ENCODE measurements at places on chromosomes 11 and 22.

DNA sequence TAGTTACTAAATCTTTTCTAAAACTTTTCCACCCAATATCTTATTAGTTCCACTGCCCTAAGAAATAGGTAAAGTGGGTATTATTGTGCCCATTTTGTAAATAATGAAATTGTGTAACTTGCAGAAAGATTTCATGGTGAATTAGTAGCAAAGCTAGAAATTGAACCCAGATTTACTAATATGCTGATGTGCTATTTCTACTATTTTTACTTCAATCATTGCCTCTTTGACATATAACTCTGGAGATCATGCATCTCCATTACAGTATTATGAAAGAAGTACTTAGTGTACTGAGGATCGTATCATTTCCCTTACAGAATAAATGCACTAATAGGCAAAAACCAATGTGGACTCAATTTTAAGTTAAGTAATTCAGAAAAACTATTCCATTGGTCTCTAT lies 119.0 kb downstream of the CSTPP1 start:
- DNase-seq = no peak

GRCh38 chr11:30025396-30026139 lies 8.7 kb upstream of the KCNA4 start:
- DNase-seq = no peak

DNA sequence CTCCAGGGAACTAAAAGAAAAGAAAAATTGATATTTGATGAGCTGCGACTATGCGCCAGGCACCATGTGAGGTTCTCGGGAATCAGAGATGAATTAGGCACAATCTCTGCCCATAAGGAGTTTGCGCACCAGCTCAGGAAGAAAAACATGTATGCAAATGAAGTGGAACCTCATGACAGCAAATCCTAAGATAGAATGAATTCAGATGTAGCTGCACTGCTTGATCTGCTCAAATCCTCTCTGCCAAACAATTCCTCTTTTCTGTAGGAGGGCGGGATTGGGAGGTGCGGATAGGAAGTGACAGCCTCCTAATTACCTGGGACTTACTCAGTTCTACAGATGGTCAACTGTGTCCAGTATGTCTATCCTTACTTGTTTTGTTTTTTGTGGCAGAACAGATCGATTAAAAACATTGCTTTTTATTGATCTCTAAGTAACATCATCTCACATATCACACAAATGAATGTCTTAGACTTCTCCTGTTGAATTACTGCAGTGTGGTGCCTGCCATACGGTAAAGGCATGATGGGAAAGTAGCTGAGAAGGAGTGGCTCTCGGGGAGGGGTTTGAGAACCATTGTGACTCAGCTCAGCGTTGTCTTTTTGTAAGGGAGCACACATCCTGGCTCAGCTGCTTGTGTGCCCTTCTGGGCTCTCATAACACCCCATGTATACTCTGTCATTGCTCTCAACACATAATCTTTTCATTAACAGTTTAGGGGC lies 13.9 kb downstream of the CRTAM start:
- no peak for DNase-seq

- no peak for DNase-seq
These were observed 184.3 kb downstream of the IGLL1 start for GRCh38 chr22:23395530-23396361.

- DNase-seq = no peak
These were observed 550.9 kb upstream of the FAT3 start for GRCh38 chr11:91673705-91674104.

DNA sequence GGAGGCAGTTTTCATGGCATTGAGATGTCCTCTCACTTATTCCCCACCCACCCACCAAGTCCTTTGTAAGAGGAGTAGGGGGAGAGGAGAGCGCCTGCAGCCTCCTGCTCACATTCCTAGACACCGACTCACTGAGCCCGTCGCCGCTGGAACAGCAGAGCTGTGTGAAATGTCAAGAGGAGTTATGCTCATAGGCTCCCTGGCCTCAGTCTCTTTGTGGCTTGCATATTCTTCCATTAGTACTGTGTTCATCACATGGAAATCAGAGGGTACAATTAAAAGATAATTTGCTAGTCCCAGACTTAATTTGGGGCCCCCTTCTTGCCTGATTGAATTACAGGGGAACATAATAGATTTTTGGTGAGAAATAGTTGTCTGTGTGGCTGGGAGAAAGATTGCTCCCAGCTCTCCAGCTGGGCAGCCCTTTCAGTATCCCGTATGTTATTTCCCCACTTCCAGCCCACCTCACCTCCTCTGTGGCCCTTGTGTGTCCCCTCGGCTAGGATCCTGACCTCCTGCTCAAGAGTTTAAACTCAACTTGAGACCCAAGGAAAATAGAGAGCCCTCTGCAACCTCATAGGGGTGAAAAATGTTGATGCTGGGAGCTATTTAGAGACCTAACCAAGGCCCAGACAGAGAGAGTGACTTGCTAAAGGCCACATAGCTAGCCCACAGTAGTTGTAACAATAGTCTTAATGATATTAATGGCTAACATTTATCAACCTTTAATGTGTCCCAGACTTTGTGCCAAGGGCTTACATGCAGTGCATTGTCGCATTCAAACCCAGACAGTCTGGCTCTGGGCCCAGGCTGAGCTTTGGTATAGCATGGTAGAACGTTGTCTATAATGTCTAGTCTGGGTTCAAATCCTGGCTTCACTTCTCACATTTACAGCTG lies 32.2 kb downstream of the LIMK2 start:
- peak; percentile 25 for DNase-seq

- peak; percentile 78 for DNase-seq
These were observed 1.3 kb upstream of the HDAC10 start for GRCh38 chr22:50252082-50253045.

GRCh38 chr22:32494971-32495370 lies 20.4 kb downstream of the FBXO7 start:
- DNase-seq = no peak

- no peak for DNase-seq
These were observed 18.4 kb downstream of the EIF3F start for GRCh38 chr11:8005556-8005955.

GRCh38 chr11:132142554-132142953 lies 772.1 kb downstream of the NTM start:
- no peak for DNase-seq

DNA sequence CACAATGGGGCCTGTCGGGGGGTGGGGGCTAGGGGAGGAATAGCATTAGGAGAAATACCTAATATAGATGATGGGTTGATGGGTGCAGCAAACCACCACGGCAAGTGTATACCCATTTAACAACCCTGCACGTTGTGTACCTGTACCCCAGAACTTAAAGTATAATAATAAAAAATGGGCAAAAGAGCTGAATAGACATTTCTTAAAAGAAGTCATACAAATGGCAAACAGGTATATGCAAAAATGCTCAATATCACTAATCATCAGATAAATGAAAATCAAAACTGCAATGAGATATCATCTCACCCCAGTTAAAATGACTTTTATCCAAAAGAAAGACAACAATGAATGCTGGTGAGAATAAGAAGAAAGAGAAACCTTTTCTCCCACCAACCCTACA lies 363.7 kb upstream of the MPPED2 start:
- no peak for DNase-seq

DNA sequence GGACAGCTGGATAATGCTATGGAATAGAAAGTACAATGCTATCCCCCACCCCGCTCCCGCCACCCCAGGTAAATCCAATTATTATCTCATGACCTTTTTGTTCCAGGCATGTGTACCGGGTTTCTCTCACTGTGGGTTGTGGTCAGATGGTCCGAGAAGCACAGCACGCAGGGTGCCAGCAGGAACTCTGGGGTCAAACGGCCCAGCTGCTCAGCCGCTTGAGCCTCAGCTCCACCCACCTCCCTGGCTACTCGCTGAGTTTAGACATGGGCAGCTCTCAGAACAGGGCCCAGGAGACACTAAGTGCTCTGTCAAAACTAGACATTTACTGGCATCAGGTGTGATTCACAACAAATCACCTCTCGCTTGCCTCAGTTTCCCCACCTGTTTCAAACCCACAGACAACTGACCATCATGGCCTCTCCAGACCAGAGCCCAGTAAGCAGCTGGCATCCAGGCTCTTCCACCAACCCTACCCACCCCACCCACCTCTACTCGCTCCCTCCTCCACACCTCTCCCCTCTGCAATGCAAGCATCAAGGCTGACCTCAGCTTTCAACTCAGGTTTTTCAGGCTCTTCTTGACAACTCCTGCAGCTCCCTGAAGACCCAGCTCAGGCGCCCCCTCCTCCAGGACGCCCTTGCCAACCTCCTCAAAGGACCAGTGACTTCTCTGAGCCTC lies 13.0 kb upstream of the MFNG start:
- DNase-seq = no peak

DNA sequence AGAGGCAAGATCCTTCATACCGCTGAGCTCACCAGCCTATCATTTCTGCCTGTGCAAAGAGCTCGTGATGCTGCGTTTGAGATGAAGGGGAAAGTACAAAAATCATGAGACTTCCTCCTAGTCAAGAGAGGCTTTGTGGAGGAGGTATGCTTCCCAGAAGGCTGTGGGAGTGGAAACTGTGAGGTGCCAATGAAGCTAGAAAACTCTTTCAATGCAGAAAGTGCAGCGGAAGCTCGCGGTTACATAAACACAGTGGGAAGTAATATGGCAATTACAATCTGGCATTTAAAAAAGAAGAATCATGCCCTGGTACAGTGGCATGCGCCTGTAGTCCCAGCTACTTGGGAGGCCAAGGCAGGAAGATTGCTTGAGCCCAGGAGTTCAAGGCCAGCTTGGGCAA lies 134.8 kb downstream of the EHF start:
- DNase-seq = no peak

- no peak for DNase-seq
These were observed 11.1 kb upstream of the OSM start for GRCh38 chr22:30277547-30278344.

DNA sequence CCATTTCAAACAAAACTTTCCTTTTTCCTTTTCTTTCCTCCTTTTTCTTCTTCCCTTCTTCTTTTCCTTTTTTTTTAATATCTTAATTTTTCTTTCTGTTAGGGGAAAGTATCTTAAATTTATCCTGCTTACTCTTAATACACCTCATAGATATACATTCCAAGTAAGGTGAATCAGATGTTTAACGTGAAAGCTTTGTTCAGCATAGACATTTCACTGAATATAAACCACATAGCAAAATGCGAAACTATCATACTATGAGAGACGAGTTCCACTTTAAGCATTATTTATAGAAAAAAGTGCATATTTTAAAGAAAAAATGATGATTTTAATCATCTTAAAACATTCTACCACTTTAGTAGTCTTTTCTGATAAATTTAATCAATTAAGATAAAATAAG lies 137.8 kb upstream of the MTMR2 start:
- DNase-seq = no peak

DNA sequence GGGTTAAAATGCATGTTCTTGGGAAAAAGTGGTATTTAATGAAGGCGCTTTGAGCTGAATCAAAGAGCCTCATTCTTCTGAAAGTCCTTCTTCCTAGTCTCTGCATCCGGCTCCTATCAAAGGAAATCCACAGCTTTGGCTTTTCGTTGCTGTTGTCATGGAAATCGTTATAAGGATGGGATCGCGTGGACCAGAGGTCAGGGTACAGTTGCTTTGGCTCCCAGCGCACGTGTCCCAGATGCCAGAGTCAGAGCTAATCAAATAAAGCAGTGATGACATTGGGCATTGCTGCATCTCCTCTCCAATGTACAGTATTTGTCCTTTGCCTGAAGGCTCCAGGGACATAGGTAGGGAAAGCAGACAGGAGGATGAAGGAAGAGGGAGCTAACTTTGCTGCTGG lies 181.9 kb downstream of the MYO18B start:
- no peak for DNase-seq

DNA sequence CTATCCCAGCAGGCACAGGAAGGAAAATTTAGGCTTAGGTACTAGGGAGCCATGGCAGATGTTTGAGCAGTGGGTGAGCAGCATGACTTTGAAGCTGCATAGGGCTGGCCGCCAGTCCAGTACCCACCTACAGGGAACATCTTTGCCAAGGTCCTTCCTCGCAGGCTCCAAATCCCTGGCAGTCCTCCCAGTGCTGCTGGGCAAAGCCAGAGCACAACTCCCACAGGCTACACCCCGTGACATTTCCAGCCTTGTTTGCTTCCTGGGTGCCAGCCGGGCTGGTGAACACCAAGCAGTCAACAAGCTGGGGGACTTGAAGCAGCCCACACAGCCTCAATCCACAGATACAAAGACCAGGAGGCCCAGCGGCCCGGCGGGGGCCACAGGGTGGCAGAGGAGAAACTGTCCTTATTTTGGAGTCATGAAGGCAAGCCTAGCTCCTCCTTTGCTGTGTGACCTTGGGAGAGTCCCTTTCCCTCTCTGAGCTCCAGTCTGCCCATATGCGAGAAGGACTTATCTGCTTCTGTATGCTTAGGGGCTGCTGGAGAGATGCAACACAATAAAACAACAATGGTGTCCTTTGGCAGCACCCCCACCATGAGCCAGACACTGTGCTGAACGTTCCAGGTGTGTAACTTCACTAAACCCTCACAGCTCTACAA lies 28.0 kb downstream of the TPST2 start:
- DNase-seq = no peak

- no peak for DNase-seq
These were observed 97.2 kb upstream of the FIBIN start for GRCh38 chr11:26896719-26897118.

DNA sequence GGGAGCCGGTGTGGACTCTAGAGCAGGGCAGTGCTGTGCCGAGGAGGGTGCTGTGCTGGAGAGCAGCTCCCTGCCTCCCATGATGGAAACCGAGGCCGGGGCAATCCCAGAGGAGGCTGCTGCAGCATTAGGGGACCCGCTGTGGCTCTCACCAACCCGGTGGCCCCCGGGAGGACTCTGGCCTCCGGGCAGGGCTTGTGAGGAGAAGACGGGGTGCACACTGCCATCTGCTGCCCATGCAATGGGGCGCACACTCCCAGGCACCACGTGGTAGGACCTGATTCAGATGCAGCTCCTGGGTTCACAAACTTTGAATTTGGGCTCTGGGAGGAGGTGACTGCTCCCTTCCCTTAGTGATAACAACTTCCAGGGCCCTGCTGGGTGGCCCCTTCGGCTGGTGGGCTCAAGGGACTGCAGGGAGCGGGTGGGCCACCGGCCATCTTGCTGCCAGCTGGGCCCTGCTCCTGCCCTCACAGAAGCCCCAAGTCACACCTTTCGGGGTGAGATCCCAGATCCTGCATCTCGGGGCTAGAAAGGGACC lies 93.8 kb upstream of the FGF3 start:
- DNase-seq = peak; percentile 19

DNA sequence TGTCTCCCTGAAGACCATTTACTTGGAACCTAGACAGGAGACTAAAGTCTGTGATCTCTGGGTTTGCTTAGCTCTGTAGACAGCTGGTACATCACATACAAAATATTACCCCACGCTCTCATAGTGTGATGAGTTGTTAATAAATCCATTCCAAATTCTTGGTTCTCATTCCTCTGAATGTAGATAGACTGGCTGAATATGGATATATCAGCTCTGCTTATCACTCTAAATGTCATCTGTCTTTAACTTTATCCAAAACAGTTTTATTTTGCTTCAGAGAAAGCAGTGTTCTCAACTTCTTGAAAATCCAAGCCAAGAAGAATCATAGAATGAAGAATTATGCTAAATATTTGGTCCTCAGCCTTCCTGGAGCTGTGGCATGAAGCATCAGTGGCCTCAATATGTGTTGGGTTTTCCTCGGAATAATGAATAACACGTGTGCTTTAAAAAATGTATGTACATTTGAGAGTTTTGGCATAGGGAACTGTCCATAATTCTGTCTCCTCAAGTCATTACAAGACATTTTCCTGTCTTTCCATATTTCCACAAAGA lies 10.5 kb upstream of the LDLRAD3 start:
- DNase-seq = no peak
